Stimulated activated CD8-positive, alpha-beta memory T cell treated with anti-CD3 and anti-CD28 coated beads, Interleukin-4, amount 100 ng/mL, for 24 hours (primary cell): ENCODE measurements at places on chromosomes 2 and 18.

- DNase-seq, result no peak
Measured at GRCh38 chr2:28152585-28153280, 239.9 kb upstream of the FOSL2 start.

- no peak for DNase-seq
Measured at GRCh38 chr2:238475034-238475433, 48.3 kb downstream of the ASB1 start.

GRCh38 chr2:220167956-220168355 is 540.5 kb downstream of the SLC4A3 start:
- DNase-seq, result no peak

GRCh38 chr2:99868260-99868659 is 274.1 kb downstream of the AFF3 start:
- DNase-seq, result no peak

DNA sequence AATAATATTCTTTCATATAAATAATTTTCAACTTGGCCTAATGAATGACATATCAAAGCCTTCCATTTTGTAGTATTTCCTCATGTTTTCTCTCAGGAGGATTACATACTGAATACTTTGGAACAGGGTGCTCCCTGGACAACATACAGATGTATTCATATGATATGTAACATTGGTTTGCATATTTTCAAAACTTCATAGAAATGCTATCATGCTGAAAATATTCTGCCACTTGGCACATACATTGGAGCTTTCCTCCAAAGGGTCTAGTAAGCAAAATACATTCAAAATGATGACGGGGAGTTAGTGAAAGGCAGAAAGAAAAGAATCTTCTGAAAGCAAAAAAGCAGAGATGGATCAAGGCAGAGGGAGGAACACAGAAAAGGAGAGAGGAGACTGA is 38.1 kb upstream of the RTN4 start:
- no peak for DNase-seq

DNA sequence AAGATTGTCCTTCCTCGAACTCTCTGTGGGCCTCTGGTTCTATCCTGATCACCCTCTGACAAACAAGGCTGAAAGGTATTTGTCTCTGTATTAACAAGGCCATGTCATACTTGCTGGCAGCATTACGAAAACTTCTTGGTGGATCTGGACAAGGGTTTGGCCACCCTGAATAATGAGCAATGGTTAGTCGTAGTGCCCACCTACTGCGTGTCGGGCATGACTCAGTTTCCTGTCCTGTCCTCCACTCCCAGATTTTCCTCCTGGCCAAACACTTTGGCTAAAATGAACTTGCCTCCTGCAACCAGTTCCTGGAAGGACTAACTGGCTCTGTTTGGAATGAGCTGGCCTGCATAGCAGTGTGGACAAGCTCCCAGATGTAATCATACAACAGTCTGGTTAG is 198.5 kb upstream of the SMIM21 start:
- DNase-seq, result no peak

DNA sequence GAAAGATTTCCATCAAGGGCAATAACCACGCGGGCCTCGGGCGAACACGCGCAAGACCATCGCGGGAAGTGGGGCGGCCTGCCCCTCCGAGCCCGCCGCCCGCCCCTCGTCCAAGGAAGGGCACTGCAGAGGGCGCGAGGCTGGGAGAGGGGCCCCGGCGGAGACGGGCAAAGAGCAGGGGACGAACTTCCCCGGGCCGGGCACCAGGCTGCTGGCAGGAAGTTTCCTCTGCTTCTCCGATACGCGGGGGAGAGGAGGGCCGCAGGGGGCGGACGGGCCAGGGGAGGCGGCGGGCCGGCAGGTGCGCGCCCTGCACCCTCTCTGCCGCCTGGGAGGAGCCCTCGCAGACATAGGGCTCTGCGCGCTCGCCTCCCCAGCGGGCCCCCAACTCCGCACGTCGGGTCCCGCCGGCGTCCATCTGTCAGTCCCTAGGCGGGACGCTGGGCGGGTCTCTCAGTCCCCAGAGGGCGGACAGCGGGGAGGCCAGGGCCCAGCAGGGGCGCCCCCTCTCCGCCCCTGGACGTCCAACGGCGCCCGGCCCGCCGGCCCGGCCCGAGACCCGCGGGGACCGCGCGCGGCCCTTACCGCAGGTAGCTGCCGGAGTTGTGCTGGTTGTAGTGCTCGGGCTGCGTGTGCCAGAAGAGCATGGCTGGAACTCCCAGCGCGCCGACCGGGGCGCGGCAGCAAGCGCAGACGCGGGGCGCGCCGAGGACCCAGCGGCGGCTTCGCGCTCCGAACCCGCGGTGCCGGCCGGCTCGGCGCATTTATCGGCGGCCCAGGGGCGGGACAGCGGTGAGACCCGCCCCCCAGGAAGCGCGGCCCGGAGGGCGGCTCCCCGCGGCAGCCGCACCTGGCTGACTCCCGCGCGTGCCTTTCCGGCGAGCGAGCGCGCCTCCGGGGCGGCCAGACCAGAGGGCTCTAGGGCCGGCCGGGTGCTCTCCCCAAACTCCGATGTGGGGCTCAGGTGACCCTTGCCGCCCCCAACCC is at the start of gene TFCP2L1:
TSS of gene TFCP2L1 (minus strand) at position 740 of the 987 bp plus-strand sequence. CDS start at position 647, 93 bp downstream.
- DNase-seq, result no peak

GRCh38 chr2:132632000-132632649 is 37.9 kb downstream of the LYPD1 start:
- DNase-seq, result no peak

GRCh38 chr2:126828491-126828890 is 70.2 kb upstream of the TEX51 start:
- DNase-seq, result no peak

DNA sequence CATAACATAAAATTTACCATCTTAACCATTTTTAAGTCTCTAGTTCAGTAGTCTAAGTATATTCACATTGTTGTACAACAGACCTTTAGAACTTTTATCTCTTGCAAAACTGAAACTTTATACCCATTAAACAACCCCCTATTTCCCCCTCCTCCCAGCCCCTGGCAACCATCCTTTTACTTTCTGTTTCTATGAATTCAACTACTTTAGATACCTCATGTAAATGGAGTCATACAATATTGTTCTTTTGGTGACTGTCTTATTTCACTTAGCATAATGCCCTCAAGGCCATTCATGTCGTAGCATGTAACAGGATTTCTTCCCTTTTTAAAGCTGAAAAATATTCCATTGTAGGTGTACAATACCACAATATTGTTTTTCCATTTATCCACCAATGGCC is 129.8 kb downstream of the PDE11A start:
- DNase-seq, result no peak

DNA sequence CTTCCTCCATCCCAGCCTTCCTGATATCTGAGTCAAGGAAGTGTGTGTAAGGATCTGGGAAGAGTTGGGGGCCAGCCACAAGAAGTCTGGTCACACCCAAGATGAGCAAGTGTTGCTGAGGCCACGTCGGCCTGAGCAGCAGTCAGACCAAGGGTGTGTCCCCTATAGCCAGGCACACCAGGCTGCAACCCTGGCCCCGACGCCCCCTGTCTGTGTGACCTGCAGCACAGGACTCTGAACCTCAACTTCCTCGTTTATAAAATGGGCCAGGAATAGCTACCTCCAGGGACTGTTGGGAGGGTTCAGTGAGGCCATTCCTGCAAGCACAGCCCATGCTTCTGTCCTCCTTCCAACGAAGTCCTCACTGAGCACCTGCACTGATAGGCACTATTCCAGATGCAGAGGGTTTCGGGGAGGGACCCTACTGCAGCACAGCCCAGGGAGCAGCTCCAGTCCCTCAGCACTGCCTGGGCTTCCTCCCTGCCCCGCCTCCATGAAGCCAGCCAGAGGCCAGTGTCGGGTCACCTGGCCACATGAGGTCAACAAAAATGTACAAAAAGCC is 13.3 kb downstream of the LIMS2 start:
- DNase-seq, result no peak

DNA sequence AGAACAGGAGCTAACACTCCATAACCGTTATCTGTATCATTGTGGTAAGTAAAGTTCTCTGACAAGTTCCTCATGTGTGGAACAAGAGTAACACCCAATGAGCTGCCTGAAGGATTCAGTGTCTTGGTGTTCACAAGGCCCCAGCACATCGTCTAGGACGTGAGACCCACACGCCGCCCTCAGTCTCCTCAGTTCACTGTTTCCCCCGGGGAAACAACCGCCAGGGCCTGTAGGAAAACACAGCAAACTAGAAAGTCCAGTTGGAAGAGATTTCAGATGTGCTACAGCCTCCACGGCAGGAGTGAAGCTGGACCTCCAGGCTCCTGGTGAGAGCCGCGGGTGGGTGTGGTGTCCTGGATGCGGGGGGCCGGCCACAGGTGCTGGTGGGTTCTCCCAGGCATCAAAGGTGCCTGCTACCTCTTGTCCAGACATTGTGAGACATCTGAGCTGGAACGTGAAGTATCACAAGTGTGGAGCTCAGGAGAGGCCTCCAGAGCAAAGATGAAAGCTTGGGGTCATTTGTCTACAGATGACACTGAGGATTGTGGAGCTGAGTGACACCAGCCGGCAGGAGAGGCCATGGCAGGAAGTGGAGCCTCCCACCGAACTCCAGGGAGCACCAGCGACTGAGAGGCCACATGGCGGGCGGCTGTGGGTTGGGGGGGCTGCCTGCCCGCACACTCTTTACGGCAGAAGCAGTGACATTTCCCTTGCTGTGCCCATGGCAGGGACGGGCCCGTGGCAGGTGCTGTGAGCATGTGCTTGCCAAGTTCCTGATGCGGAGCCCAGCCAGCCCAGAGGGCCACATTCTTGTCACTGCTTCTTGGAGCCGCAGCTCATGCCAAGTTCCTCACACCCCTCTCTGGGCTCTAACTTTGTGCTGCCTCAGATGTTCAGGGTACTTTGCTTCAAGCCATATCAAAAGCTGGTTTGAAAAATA is 131.2 kb downstream of the TMEM18 start:
- no peak for DNase-seq

DNA sequence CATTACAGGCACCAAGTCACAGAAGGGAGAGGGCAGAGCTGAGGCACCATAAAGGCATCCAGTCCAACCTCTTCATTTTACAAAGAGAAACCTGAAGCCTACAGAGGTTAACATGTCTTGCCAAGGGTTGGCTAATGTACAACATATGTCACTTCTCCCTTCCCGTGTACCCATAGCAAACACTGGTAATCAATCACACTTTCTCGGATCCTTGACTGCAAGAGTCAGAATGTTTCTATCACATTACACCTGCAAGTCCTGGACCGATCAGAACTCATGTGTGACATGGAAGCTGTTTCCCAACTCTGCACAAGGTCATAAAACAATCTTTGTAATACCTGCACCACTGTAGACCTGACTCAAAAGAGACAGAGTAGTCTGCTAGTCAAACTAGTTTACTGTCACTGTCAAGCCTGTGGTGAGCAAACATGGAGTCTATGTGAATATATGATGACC is 6.0 kb downstream of the ANKRD44 start:
- no peak for DNase-seq

DNA sequence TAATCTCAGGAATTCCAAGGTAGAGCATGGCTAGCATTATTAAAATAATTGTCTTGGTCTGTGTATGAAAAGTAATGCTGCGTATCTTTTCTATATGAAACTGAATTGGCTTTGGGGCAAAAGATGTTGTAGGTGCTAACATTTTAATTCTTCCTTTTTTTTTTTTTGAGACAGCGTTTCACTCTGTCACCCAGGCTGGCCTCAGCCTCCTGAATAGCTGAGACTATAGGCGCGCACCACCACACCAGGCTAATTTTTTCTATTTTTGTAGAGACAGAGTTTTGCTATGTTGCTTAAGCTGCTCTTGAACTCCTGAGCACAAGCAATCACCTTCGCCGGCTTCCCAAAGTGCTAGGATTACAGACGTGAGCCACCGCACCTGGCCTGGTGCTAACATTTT is 172.6 kb upstream of the STON1 start:
- no peak for DNase-seq
